ENCODE measurements at places on chromosomes 3 and 15.

DNA sequence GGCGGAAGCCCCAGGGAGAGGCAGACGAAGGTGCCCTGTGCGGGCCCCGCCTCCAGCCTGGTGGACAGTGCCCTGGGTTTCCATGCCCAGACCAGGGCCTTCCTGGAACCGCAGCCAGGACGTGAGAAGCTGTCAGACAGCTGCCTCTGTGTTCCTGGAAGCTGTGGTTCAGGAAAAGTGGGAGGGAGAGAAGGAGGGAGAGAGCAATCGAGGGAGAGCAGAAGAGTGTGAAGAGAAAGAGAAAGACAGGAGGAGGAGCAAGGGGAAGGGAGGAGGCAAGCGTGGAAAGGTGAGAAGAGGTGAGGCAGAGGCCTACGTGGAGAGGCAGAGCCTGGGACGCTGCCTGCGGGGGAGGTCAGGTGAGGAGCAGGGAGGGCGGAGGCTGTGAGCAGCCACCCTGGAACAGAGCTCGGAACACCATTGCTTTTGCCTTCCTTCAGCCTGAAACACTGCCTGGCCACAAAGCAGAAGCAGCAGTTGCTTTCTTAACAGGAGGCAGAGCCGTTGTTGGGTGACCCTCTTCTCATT is 18.6 kb downstream of the ZDHHC19 start:
- DNase-seq: no peak

DNA sequence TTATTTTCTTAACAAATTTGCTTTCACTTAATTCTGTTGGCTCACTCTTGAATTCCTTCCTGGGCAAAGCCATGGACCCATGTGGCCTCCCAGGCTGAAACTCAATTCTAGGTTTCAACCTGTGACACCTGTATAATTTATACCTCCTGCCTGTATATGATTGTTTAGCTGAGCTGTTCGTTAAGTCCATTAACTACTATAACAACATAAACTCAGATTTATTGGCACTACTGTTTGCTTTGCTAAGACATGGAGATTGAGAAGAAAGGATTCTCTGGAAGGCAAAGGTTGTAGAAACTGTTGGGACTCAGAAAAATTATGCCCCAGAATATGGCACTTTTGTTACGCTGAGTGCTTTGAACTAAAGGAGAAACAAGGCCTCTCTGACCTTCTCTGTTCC is 26.7 kb upstream of the CCDC50 start:
- DNase-seq: no peak

DNA sequence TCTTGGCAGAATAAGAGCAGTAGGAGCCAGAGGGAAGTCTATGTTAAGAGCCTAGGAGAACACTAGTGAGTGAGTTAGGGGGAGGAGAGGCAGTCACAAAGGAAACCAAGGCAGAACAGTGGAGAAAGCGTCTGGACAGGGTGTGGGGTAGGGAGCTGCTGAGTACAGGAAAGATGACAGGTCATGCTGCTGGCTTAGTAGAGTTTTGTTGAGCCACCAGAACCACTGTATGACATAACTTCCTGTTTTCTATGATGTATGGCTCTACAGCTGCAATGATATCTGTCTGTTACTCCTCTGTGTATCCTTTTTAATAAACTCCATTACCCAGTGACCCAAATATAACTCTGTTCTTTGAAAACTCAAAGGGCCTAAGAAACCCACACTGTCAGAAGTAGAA is 10.6 kb upstream of the STT3B start:
- no peak for DNase-seq

GRCh38 chr15:85871545-85871944 is 76.8 kb upstream of the KLHL25 start:
- no peak for DNase-seq

GRCh38 chr3:136733317-136733833 is 18.8 kb downstream of the STAG1 start:
- DNase-seq: no peak

DNA sequence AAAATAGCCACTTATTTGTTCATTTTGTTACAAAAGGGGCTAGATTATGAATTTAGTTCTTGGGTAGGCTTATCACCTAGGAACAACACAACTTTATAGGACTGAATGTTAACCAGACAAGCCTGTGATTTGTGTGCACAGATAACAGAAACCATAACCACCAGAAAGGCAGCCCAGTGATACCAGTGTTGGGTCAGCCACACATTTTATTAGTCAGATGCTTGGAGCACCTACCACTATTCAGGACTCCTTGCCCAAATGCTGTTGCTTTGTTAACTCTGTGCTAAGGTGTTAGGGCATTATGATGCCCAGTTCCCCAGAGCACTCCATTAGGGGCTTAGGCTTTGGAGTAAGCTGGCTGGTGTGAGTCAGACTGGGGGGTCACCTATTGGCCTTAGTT is 22.5 kb downstream of the PLCL2 start:
- DNase-seq: no peak

DNA sequence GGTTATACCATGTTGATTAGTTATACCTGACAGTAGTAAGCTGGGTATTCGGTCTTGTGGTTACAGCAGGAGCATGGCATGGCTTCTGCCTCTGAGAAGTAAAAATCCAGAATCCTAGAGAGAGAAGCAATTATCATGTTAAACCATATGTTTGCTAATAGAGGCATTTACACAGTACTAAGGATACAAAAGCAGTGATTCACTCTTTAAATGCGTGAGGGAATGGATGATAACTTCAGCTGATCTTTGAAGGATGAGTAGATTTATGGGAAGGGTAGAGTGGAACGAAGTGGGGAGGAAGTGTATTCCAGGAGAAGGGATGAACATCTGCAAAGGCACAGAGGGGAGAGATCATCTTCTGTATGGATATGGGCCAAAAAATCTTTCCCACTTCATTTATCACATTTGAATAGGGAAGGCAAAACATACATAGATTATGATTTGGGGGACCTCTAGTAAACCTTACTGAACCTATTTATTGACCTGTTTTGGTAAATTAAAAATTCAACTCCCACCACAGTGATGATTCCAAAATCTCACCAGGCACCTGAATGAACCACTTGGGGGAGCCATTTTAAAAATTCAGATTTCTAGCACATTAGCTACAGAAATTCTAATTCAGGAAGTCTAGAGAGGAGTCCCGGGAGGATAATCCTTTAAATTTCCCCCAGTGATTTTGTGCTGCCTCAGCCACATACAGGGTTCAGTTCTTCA is 35.1 kb downstream of the IGSF10 start:
- no peak for DNase-seq

GRCh38 chr15:80371924-80372323 is 32.3 kb upstream of the ARNT2 start:
- no peak for DNase-seq

DNA sequence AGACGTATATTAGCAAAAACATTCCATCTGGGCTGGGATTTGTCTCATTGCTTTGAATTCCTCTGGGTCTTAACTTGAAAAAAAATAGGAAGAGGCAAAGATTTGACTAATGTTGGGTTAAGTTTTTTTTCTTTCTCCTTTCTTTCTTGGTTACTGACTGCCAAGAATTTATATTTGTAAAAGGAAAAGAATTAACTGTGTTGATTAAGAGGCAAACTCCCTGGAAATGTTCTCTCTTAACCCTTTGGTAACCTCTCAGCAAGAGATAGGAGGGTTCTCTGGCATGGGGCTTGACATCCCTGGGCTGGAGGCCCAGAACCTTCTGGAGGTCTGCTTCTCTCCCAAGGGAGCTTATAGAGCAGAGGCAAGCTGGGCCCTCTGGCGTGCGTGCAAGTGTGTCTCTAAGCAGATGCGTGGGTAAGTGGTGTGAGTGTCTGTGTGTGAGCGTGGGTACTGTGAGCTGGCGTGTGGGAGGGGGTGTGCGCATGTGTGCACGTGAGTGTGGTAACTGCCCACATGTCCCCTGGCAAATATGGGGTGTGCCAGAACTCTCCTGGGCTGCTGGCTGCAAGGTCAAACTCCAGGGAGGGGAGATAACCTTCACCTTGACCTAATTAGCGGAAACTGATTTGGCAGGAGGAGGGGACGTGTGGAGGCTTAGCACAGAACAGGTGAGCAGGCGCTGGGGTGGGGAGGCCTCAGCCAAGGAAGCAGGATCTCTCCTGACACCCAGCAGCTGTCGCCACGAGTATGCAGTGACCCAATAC is 49.4 kb upstream of the MAGEF1 start:
- no peak for DNase-seq

DNA sequence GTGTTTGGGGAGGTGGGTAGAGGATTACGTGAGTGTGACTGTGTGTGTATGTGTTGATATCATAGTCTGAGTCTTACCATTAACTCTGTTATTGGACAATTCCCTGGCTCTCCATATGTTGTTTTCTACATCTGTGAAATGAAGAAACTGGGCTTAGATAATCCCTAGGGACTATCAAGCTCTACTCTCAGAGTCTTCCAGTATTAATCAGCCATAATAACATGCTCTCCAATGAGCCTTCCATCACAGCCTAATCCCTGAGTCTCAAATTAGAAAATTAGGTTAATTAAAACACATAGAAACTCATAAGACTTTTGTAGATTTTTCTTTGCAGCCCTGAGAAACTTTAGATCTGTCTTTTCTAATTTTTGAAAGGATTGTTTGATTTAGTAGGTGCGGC is 404.2 kb upstream of the RARB start:
- no peak for DNase-seq

GRCh38 chr3:120854908-120855526 is 53.0 kb upstream of the STXBP5L start:
- no peak for DNase-seq

DNA sequence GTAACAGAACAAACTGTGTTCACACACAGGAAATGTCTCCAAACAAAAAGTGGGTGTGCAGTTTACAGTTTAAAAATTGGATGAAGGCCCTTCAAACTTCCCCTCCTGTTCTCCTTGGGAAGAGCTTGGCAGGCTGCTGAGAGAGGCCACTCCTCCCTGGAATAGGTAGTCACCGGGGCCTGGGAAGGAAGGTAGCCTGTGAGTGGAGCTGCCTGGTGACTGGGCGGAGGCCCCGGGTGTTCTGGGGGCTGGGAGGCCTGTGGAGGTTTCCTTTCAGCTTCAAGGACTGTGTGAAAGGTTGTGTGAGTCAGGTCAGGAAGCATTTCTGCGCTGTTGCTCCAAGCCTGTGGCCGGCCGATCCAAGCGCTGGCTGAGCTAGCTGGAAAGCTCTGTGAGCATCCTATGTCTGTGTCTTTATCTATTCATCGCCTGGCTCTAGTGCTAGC is 14.1 kb downstream of the SLCO3A1 start:
- no peak for DNase-seq

DNA sequence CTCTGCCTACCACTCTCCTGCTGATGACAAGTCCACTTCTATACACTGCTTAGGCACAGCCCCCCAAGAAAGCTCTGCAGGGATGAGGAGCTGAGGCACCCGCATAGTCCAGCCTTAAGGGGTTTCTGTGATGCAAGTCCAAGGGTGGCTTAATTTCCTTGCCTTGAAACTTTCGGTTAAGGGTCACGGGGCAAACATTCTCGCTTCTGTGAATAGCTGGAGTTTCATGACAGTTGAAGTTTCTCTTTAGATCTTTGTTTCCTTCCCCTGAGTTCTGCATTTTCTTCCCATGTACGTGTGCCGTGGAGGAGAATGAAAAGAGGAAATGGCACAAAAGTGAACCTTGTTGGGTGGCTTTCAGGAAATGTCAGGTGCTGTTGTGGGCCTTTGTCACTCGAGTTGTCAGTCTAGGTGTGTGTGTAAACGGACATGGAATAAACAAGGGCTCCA is 7.0 kb downstream of the GPR160 start:
- no peak for DNase-seq

GRCh38 chr3:13621381-13622221 is 72.7 kb downstream of the FBLN2 start:
- DNase-seq: peak; percentile 24

DNA sequence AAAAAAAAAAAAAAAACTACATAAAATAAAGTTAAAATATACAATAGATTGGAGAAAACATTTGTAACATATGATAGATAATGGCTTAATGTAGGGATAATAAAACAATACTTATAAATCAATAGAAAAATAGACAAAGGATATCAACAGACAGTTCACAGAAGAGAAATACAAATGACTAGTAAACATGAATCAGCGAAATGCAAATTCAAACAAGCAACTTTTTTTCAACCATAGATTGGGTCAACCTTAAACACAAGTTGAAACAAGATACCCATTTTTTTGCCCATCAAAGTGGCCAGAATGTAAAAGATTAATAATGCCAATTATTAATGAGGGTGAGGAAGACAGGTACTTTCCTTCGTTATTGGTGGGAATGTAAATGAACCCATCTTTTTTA is 59.9 kb downstream of the ABHD2 start:
- DNase-seq: no peak

DNA sequence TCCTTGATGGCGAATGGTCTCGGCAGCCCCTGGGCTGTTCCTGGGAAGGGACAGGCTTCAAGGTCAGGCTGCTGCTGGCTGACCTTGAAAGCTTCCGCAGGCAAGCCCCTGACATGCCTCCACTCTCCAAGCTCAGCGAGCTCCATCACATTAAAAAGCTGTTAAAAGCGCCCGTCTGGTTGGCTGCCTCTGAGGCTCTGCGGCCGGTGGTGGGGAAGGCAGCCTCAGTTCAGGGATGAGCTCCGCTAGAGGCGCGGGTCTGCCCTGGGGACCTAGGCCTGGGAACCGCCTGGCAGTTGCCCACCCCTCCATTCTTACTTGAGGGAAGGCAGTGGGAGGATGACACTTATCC is 103.8 kb downstream of the LINGO1 start:
- DNase-seq: no peak

- no peak for DNase-seq
Observed at GRCh38 chr15:42141795-42142667, 14.4 kb downstream of the PLA2G4F start.

GRCh38 chr3:31172336-31172735 is 277.9 kb upstream of the GADL1 start:
- DNase-seq: no peak

GRCh38 chr3:147449669-147450068 is 40.5 kb downstream of the ZIC1 start:
- DNase-seq: no peak

DNA sequence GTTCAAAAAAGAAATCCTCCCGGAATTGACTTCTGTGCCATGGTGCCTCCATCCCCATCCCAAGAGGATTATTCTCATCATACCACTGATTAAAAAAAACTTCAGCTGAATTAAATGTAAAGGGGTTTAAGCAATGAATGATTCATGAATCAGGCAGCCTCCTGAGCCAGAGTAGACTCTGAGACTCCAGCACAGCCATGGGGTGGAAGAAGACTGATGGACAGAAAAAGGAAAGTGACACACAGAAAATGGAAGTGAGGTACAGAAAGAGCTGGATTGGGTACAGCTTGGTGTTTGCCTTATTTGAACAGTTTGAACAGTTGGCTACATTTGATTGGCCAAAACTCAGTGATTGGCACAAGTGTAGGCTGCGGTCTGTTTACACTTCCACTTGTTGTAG is 224.8 kb upstream of the ATP10A start:
- DNase-seq: no peak

- no peak for DNase-seq
Observed at GRCh38 chr3:45644063-45644790, 45.0 kb upstream of the SACM1L start.

GRCh38 chr3:106007512-106007911 is 138.7 kb upstream of the CBLB start:
- no peak for DNase-seq

- DNase-seq: no peak
Observed at GRCh38 chr15:52181938-52182780, 9.0 kb downstream of the GNB5 start.

- no peak for DNase-seq
Observed at GRCh38 chr3:82520846-82521245, 759.4 kb upstream of the GBE1 start.

- DNase-seq: no peak
Observed at GRCh38 chr15:96790004-96790403, 459.5 kb downstream of the NR2F2 start.

Data from stimulated activated CD8-positive, alpha-beta memory T cell treated with anti-CD3 and anti-CD28 coated beads, Interleukin-7, amount 100 ng/mL, for 48 hours (primary cell).